Stimulated activated CD8-positive, alpha-beta memory T cell treated with anti-CD3 and anti-CD28 coated beads, Interleukin-15, amount 100 ng/mL, for 24 hours (primary cell): ENCODE measurements at places on chromosomes 13 and 19.

- DNase-seq: no peak
These were observed 14.9 kb downstream of the C13orf42 start for GRCh38 chr13:51096131-51096530.

GRCh38 chr19:53898636-53899341, 10.3 kb upstream of the CACNG7 start:
- DNase-seq: no peak

GRCh38 chr19:39830847-39831246, 3.1 kb downstream of the DYRK1B start:
- DNase-seq: no peak

GRCh38 chr19:40616178-40616577, 15.0 kb downstream of the LTBP4 start:
- DNase-seq: no peak

DNA sequence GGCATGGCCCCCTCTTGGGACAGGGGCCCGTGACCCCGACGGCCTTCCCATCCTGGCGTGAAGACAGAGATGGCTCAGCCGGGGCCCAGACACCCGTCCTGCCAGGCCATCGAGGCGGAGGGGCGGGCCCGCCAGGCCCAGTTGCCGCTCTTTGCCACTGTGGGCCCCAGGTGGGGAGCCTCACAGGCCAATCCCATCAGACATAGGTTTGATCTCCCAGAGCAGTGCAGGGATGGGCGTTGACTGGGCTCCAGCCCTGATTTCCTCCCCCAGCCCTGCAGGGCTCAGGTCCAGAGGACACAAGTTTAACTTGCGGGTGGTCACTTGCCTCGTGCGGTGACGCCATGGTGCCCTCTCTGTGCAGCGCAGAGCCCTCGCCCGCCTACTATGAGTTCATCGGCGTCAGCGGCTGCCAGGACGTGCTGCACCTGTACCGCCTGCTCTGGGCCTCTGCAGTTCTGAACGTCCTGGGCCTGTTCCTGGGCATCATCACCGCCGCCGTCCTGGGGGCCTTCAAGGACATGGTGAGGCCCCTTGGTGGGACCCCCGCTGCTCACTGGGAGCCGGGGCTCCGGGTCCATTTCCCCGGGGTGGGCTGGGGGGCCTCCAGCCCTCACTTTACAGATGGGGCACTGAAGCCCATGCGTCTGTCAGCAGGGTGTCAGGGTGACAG, 42.4 kb downstream of the TMEM255B start:
- DNase-seq: no peak

GRCh38 chr19:54673222-54673621, 10.4 kb downstream of the LILRB4 start:
- DNase-seq: no peak

DNA sequence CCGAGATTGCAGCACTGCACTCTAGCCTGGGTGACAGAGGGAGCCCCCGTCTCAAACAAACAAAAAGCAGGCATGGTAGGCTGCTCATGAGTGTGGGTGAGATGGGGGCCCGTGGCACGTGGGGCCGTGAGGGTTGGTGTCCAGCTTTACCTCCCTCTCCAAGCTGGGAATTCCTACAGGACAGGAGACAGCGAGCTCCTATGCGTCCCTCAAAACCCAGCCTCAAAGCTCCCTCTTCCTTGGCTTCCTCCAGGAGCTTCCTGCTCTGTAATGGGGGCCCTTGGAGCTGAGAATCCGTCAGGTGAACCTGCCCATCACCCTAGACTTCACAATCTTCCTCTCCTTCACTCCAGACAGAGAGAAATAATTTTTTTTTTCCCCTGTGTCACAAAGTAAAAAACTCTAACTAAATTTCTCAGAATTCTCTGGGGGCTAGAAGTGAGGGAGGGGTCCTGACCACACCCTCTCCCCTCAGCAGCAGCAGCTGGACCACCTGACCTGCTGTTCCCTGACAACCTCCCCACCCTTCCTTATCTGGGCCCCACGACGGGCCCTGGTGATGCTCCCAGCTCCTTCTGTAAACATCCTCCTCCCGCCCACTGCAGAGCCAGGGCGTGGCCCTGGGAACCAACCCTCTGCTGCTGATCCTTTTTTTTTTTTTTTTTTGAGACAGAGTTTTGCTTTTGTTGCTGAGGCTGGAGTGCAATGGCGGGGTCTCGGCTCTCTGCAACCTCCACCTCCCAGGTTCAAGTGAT, 22.1 kb upstream of the WDR18 start:
- DNase-seq: no peak
